Activated T-cell treated with anti-CD3 and anti-CD28 coated beads for 1 hour (primary cell): ENCODE measurements at places on chromosomes 12 and 14.

- no peak for DNase-seq
Measured at GRCh38 chr14:44742202-44742601, 219.5 kb downstream of the KLHL28 start.

- DNase-seq: no peak
Measured at GRCh38 chr14:67583711-67584644, 16.1 kb downstream of the PIGH start.

DNA sequence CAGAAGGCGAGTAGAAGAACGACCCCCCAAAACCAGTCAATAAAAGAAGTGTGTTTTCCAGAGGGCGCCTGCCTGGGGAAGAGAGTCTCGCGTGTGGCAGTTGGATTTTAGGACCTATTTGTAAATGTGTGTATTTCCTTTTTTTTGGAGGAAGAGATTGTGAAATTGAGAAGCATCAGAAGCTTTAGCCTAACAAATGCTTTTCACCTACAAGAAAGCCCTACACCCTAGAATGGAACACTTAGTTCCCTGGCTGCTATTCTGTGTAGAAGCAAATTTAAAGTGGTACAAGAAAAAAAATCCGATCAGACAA, 1.3 kb downstream of the RCOR1 start:
- DNase-seq: no peak

- DNase-seq: no peak
Measured at GRCh38 chr14:84671776-84672175, 858.2 kb upstream of the FLRT2 start.

GRCh38 chr14:57493467-57494181, at the start of gene CCDC198:
Gene CCDC198 (minus strand): TSS chr14:57493857. CDS start chr14:57493715, 142 bp downstream.
- DNase-seq: no peak

DNA sequence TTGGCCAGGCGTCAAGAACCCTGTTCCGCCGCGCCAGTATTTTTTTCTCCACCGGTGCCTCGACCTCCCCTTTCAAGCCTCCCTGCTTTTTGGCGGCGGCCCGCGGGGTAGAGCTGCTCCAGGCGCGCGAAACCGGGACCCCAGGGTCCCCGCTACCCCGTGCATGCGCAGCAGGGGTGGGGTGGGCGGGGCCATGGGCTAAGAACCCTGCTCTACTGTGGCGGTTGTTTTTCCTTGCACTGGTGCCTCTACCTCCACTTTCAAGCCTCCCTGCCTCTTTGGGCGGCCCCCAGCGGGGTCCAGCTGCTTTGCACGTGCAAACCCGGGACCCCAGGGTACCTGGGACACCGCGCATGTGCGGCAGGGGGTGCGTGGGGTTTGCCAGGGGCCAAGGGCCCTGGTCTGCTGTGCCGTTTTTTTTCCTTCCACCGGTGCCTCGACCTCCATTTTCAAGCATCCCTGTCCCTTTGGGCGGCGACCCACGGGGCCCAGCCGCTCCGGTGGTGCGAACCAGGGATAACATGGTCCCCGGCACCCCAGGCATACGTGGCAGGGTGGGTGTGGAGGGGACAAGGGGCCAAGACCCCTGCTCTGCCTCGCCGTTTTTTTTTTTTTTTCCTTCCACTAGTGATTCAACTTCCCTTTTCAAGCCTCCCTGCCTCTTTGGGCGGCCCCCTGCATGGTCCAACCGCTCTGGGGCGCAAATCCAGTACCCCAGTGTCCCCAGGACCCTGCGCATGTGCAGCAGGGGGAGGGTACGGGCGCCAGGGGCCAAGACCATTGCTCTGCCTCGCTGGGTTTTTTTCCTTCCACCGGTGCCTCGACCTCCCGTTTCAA, 326.8 kb downstream of the ALG10 start:
- DNase-seq: no peak

GRCh38 chr14:20855652-20856291, 35.4 kb upstream of the RNASE3 start:
- DNase-seq: peak; percentile 5
